Aorta (tissue), 5 donors: ENCODE measurements at places on chromosomes 2 and 18. TPM values are rescaled to one million over a fixed set of nuclear protein-coding genes. Genes with fewer than 3 reads are reported as not detected.

- DNase-seq, result no peak
Observed at GRCh38 chr2:108184419-108184818, 55.3 kb upstream of the SULT1C3 start.

The NGEF gene
- total RNA-seq, result 2.3 TPM

The KCNF1 gene
- not detected for total RNA-seq

The RPIA gene
- 9.8 TPM for total RNA-seq

- no peak for DNase-seq
Observed at GRCh38 chr2:120809151-120809550, 73.5 kb downstream of the GLI2 start.

GRCh38 chr2:233384015-233384414 is 29.7 kb downstream of the DGKD start:
- DNase-seq, result no peak

GRCh38 chr18:46332286-46332801 is 228.2 kb downstream of the HAUS1 start:
- DNase-seq, result peak; percentile 4
